ENCODE measurements at places on chromosomes 6 and 20.

GRCh38 chr20:58523971-58524315 is 8.7 kb upstream of the APCDD1L start:
- DNase-seq: no peak

DNA sequence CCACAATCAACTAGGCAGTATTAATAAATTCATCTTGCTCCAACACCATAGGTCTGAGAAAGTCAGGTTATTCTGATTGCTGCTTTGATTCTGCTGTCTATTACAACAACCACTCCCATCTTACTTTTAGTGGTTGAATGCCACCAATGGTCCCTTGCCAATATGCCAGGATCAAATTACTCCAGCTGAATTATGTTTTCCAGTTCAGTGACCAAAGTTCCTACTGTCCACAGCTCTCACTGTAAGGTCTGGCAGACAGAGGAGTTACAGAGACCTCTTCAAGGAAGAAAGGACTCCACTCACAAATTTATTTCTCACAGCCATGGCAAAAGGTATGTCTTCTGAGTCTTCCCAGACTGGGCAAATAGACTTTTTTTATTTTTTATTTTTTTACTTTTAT is 557.0 kb downstream of the HAO1 start:
- no peak for DNase-seq

GRCh38 chr6:156262014-156262413 is 515.2 kb upstream of the ARID1B start:
- no peak for DNase-seq

- DNase-seq: no peak
These were observed 27.0 kb downstream of the PSMG4 start for GRCh38 chr6:3285732-3286131.

GRCh38 chr6:168638468-168639271 is 197.7 kb downstream of the SMOC2 start:
- no peak for DNase-seq

- DNase-seq: no peak
These were observed 62.7 kb upstream of the SULF2 start for GRCh38 chr20:47847884-47848485.

- no peak for DNase-seq
These were observed 21.9 kb downstream of the SAMD5 start for GRCh38 chr6:147530132-147531060.

DNA sequence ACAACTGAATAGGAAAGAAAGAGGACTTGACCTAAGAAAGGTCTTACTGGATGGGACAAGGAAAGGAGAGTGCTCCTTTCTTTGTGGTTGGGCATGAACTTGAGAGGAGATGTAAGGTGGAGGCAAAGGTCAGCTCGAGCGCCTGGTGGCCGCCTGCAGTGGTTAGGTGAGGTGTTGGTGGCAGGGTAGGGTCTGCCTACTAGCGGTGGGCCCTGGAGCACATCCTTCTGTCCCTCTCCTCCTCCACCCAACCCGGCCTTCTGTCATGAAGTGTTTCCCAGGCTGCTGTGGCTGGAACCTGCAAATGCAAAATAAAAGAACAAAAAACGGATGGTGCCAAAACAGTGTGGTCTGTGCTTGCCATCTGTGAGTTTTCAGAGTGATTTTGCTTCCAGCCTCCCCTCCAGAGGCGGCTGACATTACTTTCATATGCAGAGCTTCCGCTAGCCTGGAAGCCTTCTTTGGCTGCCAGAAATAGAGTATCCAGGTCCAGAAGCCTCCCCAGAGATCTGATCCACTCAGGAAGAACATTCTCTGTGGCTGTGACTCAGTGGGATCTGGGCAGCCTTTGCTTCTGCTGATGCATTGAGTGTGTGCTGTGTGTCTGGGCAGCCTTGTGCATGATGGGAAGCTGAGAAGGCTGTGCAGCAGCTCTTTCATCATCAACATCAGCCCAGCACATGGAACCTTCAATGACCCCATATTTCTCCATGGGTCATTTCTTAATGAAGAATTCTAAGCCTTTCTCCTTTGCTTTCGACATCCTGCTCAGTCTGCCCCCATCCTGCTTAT is 79.8 kb upstream of the FAM184A start:
- no peak for DNase-seq

GRCh38 chr6:34490390-34491090 is 24.7 kb downstream of the PACSIN1 start:
- DNase-seq: no peak

- no peak for DNase-seq
These were observed 188.6 kb downstream of the DTNBP1 start for GRCh38 chr6:15474196-15474595.

DNA sequence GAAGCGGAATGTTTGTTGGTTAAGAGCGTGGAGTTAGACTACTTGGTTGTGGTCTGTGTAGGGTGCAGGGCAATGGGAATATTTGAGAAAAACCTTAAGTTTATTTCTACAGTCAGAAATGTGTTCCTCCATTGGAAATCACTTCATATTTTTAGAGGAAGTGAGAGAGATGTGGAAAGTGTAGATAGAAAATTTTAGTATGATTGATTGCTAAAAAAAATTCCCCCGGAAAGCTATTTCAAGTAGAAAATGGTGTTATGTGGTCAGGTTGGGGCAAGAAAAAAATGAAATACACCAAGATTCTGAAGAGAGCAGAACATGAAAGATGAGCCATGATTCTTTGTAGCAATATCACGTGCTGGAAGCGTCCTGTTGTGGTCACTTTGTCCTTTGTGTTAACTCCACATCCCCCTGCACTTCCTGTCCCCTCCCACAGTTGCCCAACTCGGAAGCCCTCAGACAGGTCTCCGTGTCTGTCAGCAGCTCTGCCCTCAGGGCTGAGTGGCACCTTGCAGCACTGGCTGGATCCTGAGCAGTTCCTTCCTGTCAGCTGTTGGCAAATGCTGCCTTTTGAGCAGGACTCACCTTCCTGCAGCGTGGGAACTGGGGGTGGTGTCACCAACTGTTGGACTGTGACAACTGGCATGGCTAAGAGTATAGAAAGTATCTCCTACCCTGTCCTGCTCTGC is 137.5 kb upstream of the SLC24A3 start:
- no peak for DNase-seq

GRCh38 chr6:76330031-76330430 is 257.6 kb upstream of the IMPG1 start:
- no peak for DNase-seq

DNA sequence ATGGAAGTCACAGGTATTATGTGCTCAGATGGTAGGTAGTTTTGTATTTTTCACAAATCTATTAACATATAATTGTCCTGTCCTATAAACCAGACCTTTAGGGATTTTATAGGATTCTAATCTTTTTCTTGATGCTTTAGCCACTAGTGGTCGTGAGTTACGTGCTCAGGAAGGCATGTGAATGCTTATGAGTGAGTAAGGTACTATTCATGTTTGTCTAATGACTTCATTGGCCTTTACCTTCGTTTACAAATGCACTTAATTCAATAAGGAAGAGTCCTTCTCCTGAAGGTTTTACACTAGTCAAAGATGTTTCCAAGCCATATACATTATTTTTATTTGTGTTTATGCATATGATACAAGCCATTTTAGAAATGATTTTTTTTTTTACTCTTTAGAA is 23.0 kb downstream of the PACRG start:
- DNase-seq: no peak

GRCh38 chr6:48150701-48151100 is 39.7 kb upstream of the PTCHD4 start:
- DNase-seq: no peak

DNA sequence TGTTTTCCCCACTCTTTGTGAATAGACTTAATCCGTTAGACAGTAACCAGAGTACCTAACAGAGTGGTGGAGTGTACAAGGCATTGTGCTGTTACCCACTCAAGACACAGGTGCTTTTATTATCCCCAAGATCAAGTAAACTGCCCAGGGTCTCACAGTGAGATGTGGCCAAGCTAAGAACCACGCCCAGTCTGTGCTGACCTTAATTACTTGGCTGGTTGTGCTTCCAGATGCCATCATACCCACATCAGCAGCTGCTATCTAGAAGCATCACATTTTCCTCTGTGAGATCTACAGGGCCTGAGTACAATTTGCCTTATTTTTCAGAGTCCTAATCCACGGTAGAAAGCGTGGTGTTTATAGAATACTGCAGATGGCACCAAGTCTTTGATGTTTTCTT is 70.3 kb downstream of the GFRA4 start:
- no peak for DNase-seq

GRCh38 chr6:112780498-112781096 is 433.5 kb downstream of the RFPL4B start:
- no peak for DNase-seq
